T-helper 17 cell (primary cell): ENCODE measurements at places on chromosomes 5 and 9.
A peak's percentile ranks its signal among the peaks of the same experiment; 100 is the strongest.

GRCh38 chr9:86722706-86723075, 224.6 kb downstream of the GAS1 start:
- DNase-seq, result no peak

GRCh38 chr5:9197881-9198260, 348.0 kb downstream of the SEMA5A start:
- no peak for DNase-seq

GRCh38 chr5:156164306-156164705, 162.7 kb upstream of the SGCD start:
- DNase-seq, result no peak

GRCh38 chr9:121358751-121359150, 11.3 kb downstream of the STOM start:
- no peak for DNase-seq

DNA sequence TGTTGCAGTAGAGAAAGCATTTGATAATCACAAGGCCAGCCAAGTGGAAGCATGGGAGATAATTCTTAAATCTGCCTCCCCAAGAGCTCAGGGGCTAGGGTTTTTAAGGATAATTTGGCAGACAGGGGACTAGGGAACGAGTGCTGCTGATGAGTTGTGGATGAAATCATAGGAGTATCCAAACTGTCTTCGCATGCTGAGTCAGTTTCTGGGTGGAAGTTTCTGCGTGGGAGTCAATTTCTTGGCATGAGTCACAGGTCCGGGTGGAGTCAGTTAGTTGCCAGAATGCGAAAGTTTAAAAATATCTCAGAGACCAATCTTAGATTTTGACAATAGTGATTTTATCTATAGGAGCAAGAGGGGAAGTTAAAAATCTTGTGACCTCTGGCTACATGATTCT, 112.6 kb downstream of the TMC1 start:
- DNase-seq, result no peak

DNA sequence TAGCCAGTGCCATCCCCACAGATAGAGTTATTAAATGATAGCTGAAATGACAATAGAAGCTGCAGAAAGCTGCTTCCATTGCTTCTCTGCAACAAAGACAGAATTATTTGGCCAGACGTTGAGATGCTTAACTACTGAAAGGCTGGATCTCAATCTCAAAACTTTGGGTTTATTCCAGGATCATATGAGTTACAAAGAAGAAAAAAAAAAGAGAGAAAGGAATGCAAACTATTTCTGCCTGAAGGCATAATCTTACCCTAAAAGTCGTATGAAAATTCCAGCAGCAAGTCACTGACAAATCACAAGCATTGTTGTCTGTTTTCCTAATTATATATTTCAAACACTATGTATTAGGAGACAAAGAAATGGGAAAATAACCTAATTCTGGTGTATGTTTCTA, 12.8 kb upstream of the TYRP1 start:
- DNase-seq, result no peak

GRCh38 chr9:136950656-136951276, 1.3 kb upstream of the LCN12 start:
- no peak for DNase-seq

GRCh38 chr5:149937610-149938009, 7.0 kb downstream of the PDE6A start:
- DNase-seq, result no peak

GRCh38 chr5:90055831-90056328, 353.7 kb downstream of the CETN3 start:
- DNase-seq, result no peak

DNA sequence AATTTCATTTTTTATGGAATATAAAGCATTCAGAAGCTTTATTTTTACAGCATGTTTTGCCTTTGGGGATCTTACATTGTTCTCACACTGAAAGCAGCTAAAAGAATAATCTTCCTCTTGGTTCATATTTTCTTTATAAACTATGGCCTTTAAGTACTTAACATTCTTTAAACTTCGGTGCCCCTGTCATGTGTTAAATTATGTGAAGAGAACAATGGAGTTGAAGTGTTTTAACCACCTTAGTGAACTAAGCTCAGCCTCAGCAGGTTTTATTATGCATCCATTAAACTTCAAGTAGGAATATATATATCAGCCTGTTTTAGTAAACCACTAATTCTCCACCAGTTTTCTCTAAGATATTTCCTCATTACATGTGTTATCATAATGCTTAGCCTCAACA, 371.4 kb upstream of the CDH18 start:
- no peak for DNase-seq

- no peak for DNase-seq
Observed at GRCh38 chr5:135318924-135319323, 80.1 kb downstream of the MACROH2A1 start.

DNA sequence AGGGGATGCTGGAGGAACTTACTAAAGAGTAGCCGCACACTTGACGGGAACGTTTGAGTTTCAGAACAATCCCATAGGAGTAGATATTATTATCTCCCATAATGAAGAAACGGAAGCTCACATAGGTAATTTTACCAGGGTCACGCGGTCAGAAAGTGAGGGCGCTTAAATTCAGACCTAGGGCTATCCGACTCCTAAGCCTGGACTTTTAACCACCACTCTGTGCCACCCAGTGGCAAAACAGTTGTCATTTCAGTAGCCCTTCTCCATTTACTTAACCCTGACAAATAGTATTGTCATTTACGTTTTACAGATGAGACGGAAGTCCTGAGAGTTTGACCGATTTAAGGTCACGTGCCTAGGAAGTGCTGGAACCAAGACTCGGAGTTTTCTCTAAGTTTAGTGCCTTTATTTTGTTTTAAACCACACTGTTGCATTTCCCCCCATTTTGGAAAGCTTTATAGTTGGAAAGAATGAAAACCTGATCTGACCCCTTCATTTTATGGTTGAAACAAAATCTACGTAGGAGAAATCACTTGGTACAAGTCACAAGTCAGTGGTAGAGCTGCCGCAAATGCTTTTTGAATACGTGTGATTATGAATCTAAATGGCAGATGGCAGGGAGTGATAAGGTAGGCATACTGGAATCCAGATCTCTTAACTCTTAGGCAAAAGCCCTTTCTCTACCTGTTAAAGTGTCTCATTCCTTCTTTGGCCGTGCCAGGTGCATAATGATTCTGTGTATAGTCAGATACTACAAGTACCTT, 650 bp downstream of the MRRF start:
- DNase-seq, result peak; percentile 8

DNA sequence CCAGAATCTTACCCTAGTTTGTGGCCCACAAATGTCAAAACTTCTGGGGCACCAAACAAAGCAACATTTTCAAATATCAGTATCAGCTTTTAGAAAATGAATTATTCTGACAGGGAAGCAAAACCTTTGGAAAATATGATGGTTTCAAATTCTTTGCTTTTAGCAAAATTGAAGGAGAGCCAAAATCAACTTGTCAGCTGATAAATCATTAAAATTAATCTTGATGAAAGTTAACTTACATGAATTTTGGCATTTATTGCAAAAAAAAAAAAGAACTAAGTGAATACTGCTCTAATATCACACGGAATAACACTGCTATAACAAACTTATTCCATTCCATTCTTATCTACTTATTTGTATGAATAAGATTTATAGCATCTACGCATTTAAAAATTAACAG, 158.1 kb upstream of the TARS1 start:
- no peak for DNase-seq

- no peak for DNase-seq
Observed at GRCh38 chr5:116480894-116481510, 93.6 kb downstream of the SEMA6A start.

- no peak for DNase-seq
Observed at GRCh38 chr5:1800472-1801221, 560 bp upstream of the NDUFS6 start.

DNA sequence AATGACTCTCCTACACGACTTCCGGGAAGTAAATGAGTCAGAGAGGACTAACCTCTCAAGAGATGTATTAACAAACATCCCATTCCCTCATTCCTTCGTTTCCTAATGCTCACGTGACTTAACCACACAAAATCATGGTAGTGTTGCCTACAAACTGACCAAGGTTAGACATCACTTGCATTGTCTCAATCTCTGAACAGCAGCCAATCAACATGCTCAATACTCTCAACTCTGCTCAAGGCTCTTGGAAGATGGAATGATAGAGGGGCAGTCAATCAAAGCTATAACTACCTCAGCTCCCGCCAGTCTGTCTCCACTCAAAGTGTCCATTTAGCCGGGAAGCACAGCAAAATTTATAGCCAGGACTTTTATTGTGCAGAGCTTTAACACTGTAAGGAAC, 143.8 kb upstream of the PIK3R1 start:
- DNase-seq, result no peak

GRCh38 chr5:100889165-100889743, 13.8 kb downstream of the ST8SIA4 start:
- DNase-seq, result no peak

- DNase-seq, result no peak
Observed at GRCh38 chr9:122360891-122361290, 9.9 kb upstream of the PTGS1 start.

GRCh38 chr9:21028466-21028865, 3.0 kb downstream of the HACD4 start:
- no peak for DNase-seq

- DNase-seq, result no peak
Observed at GRCh38 chr5:96973532-96974401, 37.9 kb downstream of the LNPEP start.

DNA sequence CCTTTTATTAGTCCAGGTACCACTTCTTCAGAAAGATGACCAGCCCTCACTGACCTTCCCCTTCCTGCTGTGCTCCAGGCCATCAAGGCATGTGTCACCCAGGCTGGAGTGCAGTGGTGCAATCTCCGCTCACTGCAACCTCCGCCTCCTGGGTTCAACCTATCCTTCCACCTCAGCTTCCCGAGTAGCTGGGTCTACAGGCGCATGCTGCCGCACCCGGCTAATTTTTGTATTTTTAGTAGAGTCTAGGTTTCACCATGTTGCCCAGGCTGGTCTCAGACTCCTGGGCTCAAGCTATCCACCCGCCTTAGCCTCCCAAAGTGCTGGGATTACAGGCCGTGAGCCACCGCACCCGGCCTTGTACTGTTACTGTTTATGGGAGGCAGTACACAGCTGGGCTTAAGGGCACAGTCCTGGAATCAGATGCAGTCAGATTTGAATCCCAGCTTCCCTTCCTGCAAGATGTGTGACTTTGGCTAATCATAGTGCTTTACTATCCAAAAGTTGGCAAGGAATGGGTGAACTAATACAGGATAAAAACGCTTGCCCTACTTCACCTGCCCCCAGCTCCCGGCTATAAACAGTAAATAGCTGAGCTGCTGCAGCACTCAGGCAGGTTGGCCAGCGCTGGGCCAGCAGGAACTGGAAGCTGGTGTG, 483 bp upstream of the EIF4EBP3 start:
- DNase-seq, result no peak

- DNase-seq, result no peak
Observed at GRCh38 chr5:67765697-67766096, 449.9 kb upstream of the PIK3R1 start.

- no peak for DNase-seq
Observed at GRCh38 chr9:108549184-108549583, 306.6 kb downstream of the ACTL7B start.

DNA sequence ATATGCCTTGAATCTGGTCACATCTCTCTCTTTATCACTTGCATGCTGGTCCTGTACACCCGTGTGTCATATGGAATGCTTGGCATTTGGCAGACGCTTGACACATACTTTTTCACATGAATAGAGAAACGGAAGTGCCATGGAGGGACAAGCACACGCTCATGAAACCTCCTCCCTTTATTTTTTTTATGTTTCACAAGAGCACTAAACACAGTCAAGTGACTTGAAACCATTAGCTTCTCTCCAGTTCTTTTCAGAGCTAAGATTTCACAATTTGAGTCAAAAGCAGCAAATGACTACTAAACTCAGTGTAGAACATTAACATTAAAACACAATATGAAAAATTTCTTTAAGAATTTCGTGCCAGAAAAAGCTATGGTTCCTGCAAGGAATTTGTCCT, 151.1 kb downstream of the DOCK2 start:
- DNase-seq, result no peak

GRCh38 chr9:95458666-95459065, 58.1 kb downstream of the PTCH1 start:
- DNase-seq, result no peak

- DNase-seq, result no peak
Observed at GRCh38 chr5:120706877-120707276, 242.8 kb downstream of the PRR16 start.

- DNase-seq, result no peak
Observed at GRCh38 chr9:95991326-95991725, 115.8 kb downstream of the ERCC6L2 start.

GRCh38 chr5:29547236-29547865, 1646.1 kb upstream of the CDH6 start:
- no peak for DNase-seq

GRCh38 chr9:95980262-95981125, 105.0 kb downstream of the ERCC6L2 start:
- no peak for DNase-seq

DNA sequence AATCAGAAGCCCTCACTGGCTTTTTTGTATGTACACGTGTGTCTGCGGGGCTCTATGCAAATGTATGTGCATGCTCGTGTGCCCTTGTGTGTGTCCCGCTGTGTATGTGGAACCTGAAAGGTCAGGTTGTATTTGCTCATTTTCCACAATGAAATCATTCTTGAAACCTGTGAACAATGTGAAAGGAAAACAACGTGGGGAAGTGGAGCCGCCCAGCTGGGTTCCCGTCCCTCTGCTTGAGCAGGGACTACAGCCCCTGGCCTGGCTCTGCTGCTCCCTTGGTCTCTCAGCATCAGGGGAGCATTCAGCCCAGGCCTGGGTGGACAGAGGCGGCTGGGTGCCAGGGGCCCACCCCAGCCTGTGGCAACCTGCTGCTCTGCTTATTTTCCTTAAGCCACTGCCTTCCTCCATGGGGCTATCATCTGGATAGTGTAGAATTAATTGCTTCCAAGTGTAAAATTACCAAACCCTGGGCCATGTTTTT, 3.0 kb downstream of the ECSCR start:
- DNase-seq, result no peak

DNA sequence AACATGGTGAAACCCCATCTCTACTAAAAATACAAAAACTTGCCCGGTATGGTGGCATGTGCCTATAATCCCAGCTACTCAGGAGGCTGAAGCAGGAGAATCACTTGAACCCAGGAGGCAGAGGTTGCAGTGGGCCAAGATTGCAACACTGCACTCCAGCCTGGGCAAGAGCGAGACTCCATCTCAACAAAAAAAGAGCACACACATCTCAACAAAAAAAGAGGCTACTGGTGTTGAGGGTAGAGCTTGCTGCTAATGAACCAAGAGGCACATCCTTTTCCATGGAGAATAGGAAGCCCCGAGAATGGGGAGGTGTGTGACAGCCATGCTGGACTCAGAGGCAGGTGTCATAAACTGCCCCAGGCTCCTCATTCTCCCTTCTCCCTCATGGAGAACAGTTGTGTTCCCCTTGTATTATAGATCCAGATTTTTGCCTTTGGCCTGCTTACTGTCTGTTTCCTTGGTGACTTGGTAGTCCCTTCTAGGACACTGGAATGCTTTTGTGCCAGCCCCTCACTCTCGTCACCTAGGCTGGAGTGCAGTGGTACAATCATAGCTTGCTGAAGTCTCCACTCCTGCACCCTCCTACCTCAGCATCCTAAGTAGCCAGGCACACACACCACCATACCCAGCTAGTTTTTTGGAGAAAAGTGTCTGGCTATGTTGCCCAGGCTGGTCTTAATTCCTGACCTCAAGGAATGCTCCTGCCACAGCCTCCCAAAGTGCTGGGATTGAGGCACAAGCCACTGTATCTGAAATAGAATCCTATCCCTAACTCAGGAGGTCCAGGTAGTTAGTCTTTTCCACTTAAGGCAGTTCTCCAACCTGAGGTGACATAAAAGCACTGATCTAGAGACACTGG, 5.1 kb downstream of the RPL12 start:
- DNase-seq, result no peak
